ENCODE measurements at places on chromosomes 11 and 22.
A peak's percentile ranks its signal among the peaks of the same experiment; 100 is the strongest.

DNA sequence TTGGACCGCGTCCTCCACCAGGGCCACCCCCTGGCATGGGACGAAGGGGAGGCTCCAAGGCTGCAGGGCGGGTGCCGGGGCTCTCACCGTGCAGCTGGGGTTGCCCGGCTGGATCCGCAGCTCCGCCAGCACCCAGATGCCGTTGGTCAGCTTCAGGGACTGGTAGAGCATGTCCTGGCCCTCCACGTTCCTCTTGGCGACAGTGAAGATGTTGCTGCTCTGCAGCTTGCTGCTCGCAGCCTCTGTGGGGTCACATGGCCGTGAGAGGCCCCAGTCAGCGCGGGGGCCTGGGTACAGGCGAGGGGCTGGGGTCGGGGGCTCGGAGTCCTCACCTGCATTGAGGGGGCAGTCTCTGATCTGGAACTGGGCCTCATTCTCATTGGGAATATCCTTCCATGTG, 14.8 kb upstream of the RASL10A start:
- DNase-seq = no peak

- DNase-seq = no peak
Observed at GRCh38 chr11:6621711-6622211, 2.5 kb upstream of the TPP1 start.

- no peak for DNase-seq
Observed at GRCh38 chr22:45836418-45837169, 140.4 kb downstream of the WNT7B start.

DNA sequence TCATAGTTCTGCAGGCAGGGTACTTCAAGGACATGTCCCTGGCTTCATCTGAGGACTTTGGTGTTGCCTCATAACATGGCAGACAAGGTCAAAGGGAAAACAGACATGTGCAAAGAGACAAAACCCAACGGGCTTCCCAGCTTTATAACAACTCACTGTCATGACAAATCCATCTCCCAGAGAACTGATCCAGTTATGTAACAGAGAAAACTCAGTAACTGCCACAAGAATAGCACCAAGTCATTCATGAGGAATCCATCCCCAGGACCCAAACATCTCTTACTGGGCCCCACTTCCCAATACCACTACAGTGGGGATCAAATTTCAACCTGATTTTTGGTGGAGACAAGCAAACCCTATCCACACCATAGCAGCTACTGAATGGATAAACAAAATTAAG, 13.0 kb downstream of the OR52N4 start:
- no peak for DNase-seq

GRCh38 chr11:95108159-95108611, 18.5 kb downstream of the ENDOD1 start:
- peak; percentile 84 for DNase-seq

DNA sequence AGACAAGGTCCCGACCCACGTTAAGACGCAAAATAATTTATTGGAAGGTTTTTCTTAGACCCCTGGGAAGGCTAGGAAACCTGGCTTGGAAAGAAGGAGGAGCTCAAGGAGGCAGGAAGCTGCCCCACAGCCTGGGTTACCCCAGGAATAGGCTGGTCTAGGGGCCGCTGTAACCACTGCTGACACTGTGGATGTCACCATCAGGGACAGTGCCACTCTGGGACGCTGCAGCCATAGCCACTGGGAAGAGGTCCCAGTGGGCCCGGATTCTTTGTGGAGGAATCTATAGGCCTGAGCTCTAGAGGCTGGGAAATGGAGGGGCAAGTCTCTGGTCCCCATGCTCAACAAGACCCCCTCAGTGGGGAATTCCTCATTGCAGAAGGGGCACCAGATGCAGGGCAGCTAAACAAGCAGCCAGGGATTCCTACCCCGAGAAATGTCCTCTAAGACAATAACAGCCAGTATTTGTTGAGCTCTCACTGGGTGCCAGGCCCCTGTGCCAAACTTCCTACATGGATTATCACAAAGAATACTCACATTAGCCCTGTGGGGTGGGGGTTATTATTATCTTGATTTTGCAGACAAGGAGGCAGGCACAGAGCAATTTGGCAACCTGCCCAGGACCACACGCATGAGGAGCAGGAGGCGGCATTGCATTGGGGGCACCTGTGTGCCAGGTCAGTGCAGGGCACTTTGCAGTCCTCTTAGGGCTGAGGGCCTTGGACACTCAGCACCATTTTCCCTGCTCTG, 19.5 kb upstream of the CHKA start:
- DNase-seq = no peak

GRCh38 chr11:126676536-126676935, 321.1 kb downstream of the ST3GAL4 start:
- no peak for DNase-seq

DNA sequence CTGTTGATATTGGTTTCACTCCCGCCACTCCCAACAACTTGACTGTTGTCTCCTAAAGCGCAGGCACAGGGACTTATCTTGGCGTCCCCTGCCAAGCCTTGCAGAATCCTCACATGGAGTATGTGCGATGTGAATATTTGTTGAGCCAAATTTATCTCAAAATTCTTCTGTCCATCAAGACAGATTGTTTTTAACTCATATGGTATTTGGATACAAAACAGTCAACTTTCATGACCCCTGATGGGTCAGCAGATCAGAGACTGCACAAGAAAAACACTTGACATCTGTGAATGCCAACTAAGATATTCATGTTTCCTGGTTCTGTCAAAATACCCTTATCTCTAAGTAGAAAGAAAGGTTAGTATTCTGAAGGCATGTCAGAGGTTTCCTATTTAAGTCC, 221.7 kb upstream of the BLID start:
- DNase-seq = no peak

- DNase-seq = peak; percentile 85
Observed at GRCh38 chr11:110907629-110908028, 195.4 kb upstream of the ARHGAP20 start.

GRCh38 chr11:11419747-11420146, 66.7 kb upstream of the CSNK2A3 start:
- no peak for DNase-seq

- DNase-seq = peak; percentile 33
Observed at GRCh38 chr22:47213571-47214230, 451.3 kb downstream of the TBC1D22A start.

DNA sequence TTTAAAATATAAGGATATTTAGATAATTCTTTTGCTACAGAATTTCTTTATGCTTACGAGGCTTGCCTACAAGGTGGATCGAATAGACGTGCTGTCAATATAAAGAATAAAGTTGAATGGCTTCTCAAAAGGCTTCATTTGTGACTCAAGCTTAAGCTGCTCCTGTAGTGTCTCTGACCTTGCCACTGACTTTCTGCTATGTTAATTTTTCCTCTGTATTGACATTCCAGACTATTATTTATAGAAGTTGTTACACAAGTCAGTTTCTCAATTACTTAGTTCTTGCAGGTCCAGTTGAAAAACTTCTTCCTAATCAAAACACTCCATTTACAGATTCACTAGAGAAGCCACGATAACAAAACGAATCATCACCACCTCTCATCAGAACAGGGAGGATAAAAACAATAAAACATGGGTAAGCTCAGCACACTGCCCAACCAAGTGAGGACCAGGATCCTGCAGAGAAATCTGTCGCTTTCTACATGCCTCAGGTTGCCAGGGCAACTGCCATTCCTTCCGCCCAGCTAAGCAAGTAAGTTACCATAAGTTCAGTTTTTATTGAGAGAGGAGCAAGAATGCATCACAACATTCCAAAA, 39.0 kb upstream of the CHKA start:
- peak; percentile 21 for DNase-seq

GRCh38 chr11:133253570-133253969, 278.7 kb downstream of the OPCML start:
- DNase-seq = no peak

GRCh38 chr11:96341211-96342013, 1.6 kb downstream of the MAML2 start:
- peak; percentile 50 for DNase-seq

DNA sequence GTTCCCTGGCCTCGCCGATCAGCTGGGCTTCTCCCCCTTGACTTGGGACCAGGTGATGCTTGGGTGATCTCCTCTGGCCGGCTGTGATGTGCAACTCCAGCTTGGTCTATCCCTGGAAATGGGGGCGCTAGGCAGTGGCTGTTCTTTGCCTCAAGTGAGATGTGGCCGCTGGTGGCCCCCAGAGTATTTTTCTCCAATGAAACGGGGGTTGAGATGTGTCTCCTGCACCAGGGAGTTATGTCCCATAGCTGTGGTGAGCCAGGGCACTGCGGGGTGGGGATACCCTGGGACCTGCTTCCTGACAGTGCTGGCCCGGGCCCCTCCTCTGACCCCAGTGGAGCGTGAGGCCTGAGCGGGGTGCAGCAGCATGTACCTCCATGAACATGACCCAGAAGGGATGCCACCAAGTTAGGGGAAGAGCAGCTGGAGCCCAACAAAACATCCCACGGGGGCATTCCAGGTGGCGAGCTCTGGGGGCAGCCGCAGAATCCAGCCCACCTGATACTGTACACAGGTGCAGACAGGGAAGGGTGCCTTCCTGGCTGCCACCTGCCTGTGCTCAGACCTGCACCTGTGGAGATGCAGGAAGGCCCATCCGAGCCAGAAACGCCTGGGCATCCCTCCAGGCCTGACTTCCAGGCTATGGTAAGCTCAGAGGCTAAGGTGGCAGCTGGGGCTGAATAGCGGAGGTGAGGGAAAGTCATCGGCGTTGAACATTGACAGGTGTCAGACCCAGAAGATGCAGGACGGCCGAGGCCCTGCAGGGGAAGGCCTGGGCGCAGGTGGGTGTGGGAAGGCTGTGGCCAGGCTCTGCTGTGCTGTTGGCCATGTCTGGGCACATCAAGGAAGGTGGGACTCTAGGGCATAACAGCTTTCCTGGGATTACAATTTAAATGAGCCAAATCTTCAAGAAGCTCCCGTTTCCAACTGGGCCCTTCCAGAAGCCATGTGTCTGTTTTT, 97.3 kb downstream of the CTTN start:
- DNase-seq = no peak

GRCh38 chr22:22171357-22172218, 73.0 kb upstream of the VPREB1 start:
- peak; percentile 5 for DNase-seq

- no peak for DNase-seq
Observed at GRCh38 chr11:31922450-31922849, 111.3 kb upstream of the PAX6 start.

DNA sequence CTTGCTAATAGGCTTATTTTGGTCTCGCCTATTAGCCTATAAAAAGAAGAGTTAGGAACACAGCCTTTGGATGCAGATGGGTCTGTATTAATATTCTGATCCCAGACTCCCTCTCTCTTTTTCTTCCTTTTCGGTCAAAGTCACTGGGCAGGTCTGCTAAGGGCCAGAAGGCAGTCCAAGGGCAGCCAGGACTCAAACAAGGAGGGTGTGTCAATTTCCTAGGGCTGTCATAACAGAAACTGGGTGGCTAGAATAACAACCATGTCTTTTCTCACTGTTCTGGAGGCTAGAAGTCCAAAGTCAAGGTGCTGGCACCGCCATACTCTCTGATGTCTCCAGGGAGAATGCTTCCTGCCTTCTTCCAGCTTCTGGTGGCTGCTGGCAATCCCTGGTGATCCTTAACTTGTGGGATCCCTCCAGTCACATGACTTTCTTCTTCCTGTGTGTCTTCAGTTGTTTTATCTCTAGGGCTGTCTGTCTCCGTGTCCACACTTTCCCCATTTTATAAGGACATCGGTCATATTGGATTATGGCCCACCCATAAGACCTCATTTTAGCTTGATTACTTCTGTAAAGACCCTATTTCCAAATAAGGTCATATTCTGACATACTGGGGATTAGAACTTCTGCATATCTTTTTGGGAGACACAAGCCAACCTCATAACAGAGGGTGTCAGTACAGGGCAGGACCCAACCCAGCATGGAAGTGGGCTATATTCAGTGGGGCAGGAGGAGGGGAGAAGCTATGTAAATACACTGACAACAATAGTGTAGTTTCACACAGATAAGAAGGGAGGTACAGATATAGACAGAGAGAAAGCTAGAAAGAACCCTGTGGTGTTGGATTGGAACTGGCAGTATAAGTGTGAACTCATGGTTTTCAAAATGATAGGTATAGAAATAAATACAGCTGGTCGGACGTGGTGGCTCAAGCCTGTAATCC, 5.9 kb upstream of the CSF2RB start:
- DNase-seq = no peak

- DNase-seq = no peak
Observed at GRCh38 chr22:32686354-32686753, 115.2 kb upstream of the TIMP3 start.

GRCh38 chr22:45413368-45414211, at the start of the genes RIBC2 and SMC1B:
Gene RIBC2, plus strand, starts transcription at chr22:45413693. Its CDS starts 194 bp downstream, at chr22:45413887.
Gene SMC1B, minus strand, starts transcription at chr22:45413599. Its CDS starts 32 bp downstream, at chr22:45413567.
- peak; percentile 85 for DNase-seq

DNA sequence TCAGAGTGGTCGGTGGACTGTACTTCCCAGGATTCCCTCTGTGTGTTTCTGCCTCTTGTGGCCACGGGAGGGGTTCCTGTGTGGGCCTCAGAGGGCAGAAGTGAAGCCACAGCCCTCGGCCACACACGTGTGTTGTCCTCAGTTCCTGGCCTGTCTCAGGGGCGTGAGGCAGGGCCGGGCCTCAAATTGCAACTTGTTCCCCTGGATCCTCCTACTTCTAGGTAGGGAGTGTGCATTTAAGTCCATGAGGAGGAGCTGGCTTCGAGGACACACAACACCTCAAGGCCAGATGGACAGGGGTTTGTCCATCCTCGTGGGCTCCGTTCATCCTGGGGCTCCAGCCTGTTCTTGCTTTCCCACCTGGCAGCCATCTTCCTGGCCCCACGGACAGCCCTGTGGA, 573.0 kb downstream of the TBC1D22A start:
- DNase-seq = no peak

GRCh38 chr22:22392131-22392530, 116.4 kb downstream of the ZNF280B start:
- no peak for DNase-seq

DNA sequence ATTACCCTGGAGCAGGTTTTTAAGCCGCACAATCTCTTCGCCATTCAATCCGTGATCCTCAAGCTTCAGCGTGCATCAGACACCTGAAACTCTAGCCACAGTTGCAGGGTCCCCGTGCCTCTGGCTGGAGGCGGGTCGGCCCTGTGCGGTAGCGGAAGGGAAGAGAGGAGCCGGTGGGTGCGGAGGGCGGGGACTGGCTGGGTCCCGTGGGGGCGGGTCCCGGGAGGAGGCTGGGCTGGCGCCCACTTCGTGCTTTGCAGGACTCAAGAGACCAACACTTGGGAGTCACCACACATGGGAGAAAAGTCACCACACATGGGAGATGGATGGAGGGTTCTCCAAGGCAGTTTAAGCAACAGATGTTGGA, 772 bp downstream of the C22orf15 start:
- no peak for DNase-seq

DNA sequence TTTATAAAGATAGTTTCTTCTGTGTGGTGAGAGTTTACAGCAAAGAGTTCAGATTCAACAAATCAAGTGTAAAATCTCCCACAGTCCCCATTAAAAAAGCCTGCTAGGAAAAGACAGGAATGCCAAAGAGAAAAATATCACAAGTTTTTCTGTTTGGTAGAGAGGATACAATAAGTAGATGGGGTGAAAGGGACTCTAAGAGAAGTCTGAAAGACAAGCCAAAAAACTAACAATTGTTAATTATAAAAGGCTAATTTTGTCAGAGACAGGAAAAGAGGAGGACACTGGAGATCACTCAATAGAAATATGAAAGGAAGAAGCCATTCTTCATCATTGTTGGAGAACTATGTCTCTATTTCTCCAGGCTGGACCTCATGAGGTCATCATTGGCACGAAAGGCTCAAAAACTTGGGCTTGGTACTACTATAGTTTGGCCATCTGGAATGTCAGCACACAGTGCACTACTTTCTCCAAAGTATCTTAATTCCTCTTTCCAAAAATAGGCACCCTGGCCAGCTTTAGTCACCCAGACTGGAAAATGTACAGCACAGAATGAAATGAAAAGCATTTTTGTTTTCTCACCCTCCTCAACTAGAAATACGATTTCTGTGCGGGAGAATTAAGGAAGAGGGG, 531 bp upstream of the SOX6 start:
- DNase-seq = peak; percentile 81

- no peak for DNase-seq
Observed at GRCh38 chr11:75024764-75025211, 36.1 kb downstream of the NEU3 start.

Data from fibroblast of skin of scalp (primary cell).